Esophagus squamous epithelium (tissue), 5 donors: ENCODE measurements at places on chromosomes 5 and 9. TPM values are rescaled to one million over a fixed set of nuclear protein-coding genes. Genes with fewer than 3 reads are reported as not detected.

PSAT1 gene
- total RNA-seq, result 76.1 TPM

GRCh38 chr5:79982136-79982535 lies 8.9 kb downstream of the MTX3 start:
- DNase-seq, result no peak

GRCh38 chr5:66906021-66906420 lies 290.6 kb downstream of the CD180 start:
- DNase-seq, result no peak

GRCh38 chr5:120769312-120769872 lies 305.3 kb downstream of the PRR16 start:
- DNase-seq, result no peak

GRCh38 chr9:37839496-37840461 lies 39.2 kb downstream of the DCAF10 start:
- DNase-seq, result no peak

ADAMTSL1 gene
- 0.80 TPM for total RNA-seq

- no peak for DNase-seq
Observed at GRCh38 chr5:177476531-177477233, 3.2 kb upstream of the DBN1 start.

PRDM9 gene
- total RNA-seq, result not detected

GRCh38 chr5:123138774-123139173 lies 49.7 kb downstream of the PRDM6 start:
- no peak for DNase-seq

QRFP gene
- 0.18 TPM for total RNA-seq

FOXD4L5 gene
- not detected for total RNA-seq

- no peak for DNase-seq
Observed at GRCh38 chr5:110063640-110064602, 374.2 kb downstream of the MAN2A1 start.

GRCh38 chr9:130368631-130369103 lies 76.1 kb upstream of the ASS1 start:
- DNase-seq, result no peak

DNA sequence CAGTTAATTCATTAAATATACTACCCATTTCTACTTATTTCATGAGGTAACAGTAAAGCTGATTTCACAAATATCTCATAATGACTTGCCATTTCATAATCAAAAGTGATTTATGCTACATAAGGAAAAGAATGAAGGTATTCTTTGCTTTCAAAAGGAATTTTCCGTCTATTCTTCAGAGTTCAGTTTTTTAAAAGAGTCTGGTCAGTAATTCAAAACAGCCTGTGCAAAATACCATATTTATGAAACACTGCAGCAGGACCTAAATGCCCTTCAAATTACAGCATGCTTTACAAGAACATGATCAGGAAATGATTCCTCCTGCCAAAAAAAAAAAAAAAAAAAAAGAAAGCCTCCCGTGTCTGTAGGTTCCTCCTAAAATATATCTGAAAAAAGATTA lies 154.7 kb downstream of the KIAA0825 start:
- no peak for DNase-seq

DNA sequence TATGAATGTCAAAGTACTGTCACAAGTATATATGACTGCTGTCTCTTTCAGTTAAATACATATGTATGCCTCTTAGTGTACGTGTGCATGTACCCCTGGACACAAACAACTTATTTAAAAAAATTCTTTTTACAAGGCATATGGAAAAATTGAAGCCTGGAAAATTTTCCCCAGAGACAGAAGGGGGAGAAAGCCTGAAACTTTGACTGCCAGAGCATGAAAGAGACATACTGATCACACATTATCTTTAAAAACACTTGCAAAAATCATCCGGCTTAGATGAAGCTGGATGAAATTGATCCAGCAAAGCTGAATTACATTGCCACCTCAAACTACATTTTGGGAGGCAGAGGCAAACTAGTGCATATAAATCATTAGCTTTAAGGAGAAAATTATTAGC lies 88.0 kb upstream of the NFIB start:
- no peak for DNase-seq

GRCh38 chr5:132205385-132206125 lies 22.1 kb downstream of the P4HA2 start:
- DNase-seq, result no peak

DNA sequence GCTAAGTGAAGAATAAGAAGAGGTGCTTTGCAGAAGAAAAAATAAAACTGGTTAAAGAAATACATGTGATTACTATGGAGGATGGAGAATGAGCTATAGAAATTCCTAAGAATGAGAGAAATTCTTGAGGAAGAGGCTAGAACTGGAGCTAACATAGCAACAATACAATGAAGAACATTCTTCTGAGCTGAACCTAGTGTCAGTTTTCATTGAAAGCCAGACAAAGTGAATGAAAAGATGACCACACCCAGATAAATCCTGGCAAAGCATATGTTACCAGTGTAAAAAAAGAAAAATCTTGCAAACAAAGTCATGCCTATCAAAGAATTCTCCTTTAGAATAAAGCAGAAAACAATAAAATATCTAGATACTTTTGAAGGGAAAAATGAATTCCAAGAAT lies 39.6 kb downstream of the SGCD start:
- no peak for DNase-seq

- DNase-seq, result no peak
Observed at GRCh38 chr5:25568989-25569625, 924.3 kb upstream of the CDH10 start.

GRCh38 chr5:28313953-28314352 lies 1275.6 kb upstream of the CDH9 start:
- no peak for DNase-seq

FSTL4 gene
- total RNA-seq, result 0.53 TPM

GOLGA1 gene
- total RNA-seq, result 12.6 TPM

DNA sequence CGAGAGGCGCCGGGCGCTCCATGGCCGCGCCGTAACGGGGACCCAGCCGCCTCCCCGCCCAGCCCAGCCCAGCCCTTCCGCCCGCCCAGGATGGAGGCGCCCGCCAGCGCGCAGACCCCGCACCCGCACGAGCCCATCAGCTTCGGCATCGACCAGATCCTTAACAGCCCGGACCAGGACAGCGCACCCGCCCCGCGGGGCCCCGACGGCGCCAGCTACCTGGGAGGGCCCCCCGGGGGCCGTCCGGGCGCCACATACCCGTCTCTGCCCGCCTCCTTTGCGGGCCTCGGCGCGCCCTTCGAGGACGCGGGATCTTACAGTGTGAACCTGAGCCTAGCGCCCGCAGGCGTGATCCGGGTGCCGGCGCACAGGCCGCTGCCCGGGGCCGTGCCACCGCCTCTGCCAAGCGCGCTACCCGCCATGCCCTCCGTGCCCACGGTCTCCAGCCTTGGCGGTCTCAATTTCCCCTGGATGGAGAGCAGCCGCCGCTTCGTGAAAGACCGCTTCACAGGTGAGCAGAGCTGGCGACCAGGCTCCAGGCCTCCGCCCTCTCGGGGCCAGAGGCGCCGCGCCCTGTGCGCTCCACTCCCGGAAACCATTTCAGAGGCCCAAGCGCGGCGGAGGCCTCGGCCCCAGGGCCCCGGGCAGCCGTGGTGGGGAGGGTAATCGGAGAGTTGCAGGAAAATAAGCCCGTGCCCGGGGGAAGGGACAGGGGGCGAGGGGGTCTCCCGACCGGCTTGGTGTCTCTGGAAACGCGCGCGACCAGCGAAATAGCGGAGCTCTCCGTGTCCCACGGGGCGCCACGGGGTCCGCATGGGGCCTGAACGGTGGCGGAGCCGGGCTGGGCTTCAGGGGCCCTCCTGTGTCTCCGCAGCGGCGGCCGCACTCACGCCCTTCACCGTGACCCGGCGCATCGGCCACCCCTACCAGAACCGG lies 496 bp downstream of the TLX3 start:
- DNase-seq, result no peak

SLC45A2 gene
- not detected for total RNA-seq

DNA sequence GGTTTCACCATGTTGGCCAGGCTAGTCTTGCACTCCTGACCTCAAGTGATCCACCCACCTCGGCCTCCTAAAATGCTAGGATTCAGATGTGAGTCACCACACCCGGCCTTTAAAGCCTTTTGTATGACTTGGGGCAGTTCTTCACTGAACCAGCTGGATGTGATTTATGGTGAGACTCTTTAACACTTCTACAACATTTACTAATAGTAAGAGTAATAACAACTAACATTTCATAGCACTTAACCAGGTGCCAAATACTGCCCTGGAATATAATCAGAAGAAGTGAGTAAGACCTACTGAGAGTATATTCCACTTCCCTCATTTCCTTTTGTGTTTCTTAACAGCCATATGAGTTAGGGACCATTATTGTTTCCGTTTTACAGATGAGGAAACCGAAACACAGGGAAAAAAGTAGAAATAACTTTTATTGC lies 10.0 kb downstream of the ZSWIM6 start:
- DNase-seq, result no peak

SPINK13 gene
- not detected for total RNA-seq
